ENCODE measurements at places on chromosomes 2 and 18.

DNA sequence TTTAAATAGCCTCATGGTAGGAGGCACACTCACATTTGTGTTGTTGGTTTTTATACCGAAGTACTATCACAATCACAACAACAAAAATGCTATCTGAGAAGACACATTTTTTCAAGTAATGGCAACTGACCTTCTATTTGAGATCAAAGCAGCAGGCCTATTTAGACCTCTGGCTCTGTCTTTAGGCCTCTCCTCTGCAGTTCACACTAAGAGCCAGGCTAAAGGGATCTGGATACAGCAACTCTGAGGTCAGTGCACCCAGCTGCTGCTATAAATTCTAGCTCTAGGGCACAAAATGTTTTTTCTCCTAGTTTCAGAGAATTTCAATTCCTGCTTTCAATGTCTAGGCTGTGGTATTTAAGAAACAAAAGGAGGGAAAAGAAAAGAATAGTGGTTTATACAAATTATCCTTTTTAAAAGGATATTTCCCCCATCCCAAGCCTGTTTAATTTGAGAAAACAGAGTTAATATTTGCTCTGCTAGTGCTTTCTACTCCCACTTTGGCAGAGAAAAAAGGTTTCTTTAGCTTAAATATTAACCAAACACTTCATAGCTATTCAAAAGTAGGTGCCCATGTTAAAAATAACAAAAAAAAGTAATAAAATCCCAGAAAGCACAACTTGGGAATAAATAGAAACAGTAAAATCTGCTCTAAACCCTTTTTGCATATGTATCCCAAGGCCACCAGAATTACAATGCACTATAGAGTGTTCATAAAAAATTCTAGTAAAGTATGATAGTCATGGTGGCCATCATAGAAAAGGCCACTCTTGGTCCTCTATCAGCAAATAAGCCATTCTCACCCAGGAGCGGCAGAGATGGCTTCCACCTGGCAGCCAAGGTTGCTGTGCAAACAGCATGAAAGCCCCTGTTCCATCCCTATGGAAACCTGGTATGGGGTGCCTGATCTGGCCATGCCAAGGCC is 293.6 kb upstream of the SESTD1 start:
- no peak for DNase-seq

GRCh38 chr2:56021579-56021978 is 98.0 kb upstream of the EFEMP1 start:
- DNase-seq, result no peak

DNA sequence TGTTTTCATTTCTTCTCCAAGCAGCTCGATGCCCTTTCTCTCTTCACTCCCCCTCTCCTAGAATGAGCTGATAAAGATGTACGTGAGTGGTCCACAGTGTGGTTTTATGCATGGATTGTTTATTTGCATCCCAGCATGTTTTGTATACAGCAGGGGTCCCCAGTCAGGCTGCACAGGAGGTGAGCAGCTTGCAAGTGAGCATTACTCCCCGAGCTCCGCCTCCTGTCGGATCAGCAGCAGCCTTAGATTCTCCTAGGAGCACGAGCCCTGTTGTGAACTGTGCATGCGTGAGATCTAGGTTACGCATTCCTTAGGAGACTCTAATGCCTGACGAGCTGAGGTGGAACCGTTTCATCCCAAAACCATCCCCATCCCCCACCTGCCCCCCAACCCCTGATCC is 262.6 kb downstream of the AGAP1 start:
- DNase-seq, result no peak

- no peak for DNase-seq
These were observed 136.5 kb upstream of the TNP1 start for GRCh38 chr2:216996279-216996845.
